Stimulated activated memory B cell treated with anti-CD40 and anti-IgM and Interleukin-4, amounts not matched to agents 10 μg/mL and 1 μg/mL and 100 μg/mL, for 72 hours (primary cell): ENCODE measurements at places on chromosomes 16 and 17.

- ATAC-seq = peak; percentile 13
These were observed 1.9 kb downstream of the CIITA start for GRCh38 chr16:10878644-10879501.

GRCh38 chr16:50489182-50489581 lies 59.0 kb upstream of the NKD1 start:
- no peak for ATAC-seq

DNA sequence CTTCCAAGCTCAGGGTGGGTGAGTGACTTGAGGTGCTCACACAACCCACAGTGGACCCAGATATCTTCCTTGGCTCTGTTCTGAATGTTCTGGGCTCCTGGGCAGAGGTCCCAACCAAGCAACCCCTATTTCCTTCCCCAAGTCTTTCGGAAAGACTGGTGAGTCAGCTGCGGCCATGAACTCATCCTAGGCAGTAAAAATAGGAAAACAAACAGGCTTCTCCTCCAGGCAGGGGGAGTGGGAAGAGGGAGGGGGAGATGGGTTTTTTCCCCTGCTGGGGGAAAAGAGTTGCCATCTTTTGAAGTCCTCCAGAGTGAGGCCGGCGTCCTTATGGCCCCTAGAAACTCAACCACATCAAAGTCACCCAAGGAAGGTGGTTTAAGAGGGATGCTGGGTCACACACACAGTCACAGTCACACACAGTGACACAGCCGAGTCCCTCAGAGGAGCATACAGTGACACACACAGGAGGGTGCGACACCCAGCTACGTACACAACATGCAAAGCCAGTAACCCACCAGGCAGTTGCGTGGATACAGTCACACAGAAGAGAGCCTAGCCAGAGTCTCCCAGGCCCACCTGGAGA lies 16.0 kb upstream of the DLX4 start:
- ATAC-seq = no peak

GRCh38 chr16:81636298-81636993 lies 142.6 kb upstream of the PLCG2 start:
- ATAC-seq = no peak

GRCh38 chr17:82153745-82154375 lies 55.8 kb upstream of the FASN start:
- peak; percentile 89 for ATAC-seq

DNA sequence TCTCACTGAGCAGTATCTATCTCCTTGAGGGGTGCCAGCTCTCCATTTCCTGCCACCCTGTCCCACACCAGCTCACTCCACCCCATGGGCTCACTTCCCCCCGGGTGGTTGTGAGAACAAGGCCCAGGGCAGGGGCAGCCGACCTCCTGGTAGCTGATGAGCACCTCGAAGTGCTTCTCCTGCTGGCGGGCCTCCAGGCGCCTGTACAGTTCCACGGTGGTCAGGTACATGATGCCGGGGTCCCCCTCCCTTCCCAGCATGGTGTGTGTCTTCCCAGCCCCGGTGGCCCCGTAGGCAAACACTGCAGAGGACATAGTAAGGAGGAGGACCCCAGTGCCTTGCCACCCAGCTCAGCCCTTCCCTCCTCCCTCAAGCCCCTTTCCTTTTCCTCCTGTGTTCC lies 12.5 kb downstream of the KIF18B start:
- peak; percentile 37 for ATAC-seq

DNA sequence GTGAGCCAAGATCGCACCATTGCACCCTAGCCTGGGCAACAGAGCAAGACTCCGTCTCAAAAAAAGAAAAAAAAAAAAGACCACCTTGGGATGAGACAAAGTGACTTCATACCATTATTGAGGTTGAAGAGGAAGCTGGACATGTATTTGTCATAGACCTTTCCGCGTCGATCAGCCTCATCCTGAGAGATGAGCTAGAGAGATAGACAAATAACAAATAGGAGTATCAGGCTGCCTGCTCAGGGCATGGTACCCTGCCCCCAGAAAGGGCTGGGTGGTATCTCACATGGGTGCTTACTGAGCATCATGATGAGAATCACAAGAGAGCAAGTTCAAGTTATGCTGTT lies 22.1 kb downstream of the CNTNAP1 start:
- ATAC-seq = peak; percentile 65

DNA sequence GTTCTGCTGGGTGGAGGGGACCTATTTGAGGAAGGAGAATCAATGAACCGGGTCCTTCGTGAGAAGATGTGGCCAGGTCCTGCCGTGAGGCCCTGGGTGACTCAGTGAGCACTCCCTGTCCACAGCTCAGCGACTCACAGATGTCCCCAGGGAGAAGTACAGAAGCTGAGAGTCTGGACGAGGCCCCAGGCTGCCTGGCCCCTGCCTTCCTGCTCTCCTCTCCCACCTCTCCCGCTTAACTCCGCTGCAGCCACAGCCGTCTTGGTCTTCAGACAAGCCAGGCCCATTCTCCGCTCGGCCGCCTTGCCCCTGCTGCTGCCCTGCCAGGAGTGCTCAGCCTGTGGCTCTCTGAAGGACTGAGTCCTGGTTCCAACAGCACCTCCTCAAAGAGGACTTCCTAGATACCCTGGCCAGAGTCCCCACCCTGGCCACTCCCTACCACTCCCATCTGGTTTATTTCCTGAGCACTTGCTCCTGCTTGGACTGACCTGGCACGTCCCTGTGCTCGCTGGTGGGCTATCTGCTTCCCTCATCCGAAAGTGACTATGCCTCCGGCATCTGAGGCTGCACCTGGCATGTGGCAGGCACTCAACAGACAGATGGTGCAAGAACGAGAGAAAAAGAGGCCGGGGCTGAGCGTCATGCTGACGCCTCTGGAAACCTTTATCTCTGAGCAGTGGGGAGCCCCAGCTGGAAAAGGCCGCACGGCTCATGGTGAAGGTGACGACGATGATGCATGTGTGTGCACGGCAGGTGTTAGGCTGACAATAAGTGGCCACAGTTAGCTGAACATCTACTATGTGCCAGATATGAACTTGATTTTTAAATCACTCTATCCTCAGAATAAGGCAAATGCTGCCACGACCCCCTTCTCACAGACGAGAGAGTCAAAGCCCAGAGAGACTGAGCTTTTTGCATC lies 9.2 kb upstream of the TNFRSF13B start:
- ATAC-seq = peak; percentile 90

- ATAC-seq = no peak
These were observed 99.0 kb downstream of the CMIP start for GRCh38 chr16:81543571-81543970.

- no peak for ATAC-seq
These were observed 455 bp downstream of the ATP1B2 start for GRCh38 chr17:7651097-7651664.

- ATAC-seq = no peak
These were observed 374.6 kb upstream of the HSBP1 start for GRCh38 chr16:83433201-83433600.

DNA sequence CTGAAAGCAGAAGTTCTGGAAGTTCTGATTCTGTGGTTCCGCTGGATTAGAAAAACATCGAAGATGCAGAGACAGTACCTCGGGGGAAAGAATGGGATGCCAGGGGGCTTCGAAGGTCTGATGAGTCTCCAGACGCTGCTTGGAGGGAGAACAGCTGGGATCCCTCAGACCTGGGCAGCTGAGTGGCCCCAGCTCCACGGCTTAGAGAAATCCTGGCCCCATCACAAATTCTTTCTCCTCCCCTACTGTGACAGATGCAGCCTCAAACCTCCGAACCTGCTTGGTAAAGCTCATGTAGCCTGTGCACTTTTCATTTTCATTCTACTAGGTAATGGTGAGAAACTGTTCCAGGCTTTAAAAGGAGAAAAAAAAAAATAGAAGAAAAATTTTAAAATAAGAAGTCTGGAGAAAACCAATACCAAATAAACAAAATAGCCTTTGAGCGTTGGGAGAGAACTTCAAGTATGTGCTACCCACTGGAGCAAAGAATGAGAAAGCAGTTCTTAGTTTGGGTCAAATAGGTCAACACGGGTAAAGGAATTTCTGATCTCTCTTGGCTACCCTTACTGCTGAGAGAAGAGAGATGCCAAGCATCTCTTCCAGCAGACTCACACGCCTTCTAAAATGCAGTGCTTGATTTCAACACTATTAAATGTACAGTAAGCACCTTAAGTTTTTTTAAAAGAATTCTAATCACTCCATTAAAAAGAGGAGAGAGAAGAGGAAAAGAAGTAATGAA lies 19.9 kb downstream of the MAF start:
- ATAC-seq = no peak

DNA sequence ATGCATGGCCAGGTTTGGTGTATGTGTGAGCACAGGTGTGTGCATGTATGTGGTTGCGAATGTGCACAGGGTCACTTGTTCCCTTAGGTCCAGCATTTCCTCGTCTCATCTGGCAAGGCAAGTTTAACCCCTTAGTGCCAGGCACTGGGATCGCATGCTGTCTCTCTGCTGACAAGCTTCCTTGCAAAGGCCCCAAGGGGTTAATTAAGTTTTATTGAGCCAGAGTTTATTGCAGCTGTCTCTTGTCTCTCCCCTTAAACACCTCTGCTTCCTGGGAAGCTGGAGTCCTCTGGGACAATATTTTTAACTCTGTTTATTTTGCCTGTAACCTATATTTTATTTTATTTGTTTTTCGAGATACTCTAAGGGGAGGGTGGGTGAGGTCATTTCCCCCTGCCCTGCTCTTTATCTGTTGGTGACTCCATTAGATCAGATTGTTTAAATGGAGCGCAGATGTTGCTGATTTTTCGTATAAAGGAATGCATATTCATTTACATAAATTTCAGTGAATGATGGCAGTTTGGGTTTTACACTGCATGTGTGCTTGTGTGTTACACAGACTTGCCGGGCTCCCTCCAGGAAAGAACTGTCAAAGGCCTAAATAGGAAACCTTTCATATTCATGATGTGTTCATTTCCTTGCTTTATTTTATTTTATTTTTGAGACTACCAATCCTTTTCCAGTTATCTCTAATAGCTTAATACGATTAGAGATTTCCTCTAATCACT lies 99.7 kb downstream of the CBLN1 start:
- ATAC-seq = no peak

DNA sequence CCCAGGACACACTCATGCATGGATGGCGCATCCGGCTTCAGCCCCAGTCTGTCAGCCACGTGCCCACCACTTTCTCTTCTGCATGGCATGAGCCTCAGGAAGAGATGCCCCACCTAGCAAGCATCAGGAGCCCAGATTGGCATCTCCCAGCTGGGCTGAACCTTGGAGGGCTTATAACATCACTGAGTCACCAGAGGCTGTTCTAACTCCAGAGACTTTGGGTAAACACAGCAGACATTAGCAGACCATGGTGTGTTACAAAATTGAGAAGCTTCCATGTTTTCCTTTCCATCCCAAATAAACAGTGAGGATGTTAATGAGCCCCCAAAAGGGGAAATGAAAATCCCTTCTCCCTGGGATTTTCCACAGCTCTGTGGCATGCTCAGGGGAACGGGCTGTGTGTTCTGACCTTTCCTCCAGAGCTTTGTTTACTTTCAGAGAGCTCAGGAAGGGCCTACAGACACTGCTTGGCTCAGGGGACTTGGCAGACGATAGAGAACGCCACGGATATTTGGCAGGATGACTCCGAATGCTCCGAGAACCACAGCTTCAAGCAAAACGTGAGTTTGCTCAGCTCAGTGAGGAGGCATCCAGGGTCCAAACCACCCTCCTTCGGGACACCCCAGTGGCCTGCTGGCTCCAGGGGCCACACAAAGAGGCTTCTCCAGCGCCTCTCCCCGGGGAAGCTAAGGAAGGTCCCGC lies 16.5 kb downstream of the GLP2R start:
- ATAC-seq = no peak

- no peak for ATAC-seq
These were observed 10.7 kb downstream of the WIPI1 start for GRCh38 chr17:68446626-68447041.

DNA sequence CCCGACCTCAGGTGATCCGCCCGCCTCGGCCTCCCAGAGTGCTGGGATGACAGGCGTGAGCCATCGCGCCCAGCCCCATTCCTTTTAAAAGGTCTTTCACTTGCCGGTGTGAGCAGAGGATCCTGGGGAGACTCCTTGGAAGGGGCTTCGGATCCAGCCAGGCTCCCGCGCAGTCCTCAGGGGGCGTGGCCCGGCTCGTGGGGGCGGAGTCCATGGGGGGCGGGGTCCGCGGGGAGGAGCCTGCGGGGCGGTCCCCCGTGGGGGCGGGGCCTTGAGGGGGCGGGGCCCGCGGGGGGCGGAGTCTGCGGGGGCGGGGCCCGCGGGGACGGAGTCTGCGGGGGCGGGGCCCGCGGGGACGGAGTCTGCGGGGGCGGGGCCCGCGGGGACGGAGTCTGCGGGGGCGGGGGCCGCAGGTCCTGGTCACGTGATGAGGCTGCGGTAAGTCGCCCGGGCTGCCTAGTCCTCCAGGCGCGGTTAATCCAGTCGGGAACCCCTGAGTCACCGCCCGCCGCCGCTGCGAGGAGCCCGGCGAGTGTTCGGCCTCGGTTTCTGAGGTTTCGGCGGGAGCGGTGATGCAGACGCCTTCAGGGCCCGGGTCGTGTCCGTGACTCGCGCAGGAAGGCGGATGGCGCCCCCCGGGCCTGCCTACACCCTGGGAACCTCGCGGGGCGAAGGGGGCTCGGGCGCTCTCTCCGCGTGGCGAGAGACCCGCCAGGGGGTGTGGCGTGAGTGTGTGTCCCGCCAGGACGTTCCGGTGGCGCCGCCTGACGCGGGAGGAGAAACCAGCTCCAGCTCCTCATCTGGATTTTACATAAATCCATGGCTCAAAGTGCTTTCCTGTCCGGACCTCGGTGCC lies 23.6 kb upstream of the ABR start:
- ATAC-seq = no peak

GRCh38 chr16:58123896-58124600 lies 5.1 kb downstream of the CFAP20 start:
- no peak for ATAC-seq

DNA sequence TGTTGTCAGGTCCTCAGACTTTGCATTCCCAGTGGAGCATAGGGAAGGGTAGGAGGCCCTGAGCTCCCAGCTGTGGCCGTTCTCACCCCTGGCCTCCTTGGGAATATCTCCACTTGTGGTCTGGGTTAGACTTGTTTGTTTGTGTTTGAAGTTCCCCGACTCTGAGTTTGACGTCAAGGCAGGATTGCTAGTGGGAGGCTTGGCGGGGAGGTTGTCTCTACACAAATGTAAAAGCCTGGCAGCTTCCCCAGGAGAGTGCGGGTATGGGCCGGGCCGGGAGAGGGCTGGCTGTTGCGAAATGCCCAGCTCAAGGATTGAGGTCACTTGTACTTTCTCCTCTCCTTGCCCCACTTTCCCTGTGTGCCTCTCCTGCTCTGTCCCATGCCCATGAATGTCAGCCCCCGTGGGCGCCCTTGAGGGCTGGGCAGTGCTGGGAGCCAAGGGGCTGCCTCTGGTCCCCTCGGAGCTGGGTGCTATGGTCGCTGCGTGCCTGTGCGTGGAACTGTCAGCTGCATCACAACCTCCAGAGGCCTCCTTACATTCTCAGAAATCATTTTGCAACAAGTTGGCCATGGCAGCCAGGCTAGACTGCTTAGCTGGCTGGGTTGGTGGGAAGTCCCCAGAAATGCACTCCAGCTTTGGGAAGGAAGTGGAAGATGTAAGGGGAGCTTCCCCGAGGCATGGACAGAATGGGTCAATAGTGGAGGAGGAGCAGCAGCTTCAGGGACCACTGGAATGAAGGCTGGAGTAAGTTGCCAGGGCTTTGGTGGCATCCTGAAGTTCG lies 84.3 kb downstream of the KSR1 start:
- ATAC-seq = no peak
